ENCODE measurements at places on chromosomes 6 and 20.

DNA sequence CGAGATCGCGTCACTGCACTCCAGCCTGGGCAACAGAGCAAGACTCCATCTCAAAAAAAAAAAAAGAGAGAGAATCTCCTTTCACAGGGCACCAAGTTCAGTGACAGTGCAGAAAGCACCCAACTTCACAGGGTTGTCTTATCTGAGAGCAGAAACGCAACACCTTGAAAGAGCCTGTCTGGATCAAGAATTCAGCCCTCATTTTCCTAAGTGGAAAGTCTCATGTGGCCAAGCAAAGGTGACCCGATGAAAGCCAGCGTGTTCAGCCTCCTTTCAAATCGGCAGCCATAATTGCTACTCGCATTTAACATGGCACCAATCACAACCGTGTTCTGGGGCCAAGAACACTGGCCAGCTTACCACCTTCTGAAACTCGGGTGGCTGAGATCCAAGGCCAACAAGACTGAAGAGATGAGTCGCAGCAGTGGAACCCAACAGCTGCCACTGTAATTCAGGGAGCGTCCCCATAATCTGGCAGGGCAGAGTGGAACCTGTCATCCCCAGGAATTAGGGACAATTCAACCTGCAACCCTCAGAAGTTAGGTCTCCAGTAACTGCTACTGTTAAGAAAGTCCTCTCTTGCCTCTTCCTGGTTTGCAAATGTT, 536.7 kb upstream of the JARID2 start:
- DNase-seq: no peak

DNA sequence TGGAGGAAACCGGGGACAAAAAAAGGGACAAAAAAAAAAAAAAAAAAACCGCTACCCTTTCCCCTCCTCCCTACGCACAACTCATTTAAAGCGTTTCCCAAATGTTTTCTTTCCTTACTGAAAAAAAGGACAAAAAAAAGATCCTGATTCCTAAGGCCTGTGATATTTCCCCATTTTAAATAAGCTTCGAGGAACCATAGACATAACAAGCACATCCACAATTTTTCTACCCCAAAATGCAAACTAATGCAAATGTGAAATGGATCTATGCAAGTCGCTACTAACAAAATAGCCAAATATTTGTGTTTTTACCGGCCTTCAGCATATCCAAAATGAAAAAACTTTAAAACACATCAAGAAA, 1.4 kb upstream of the ZNF217 start:
- DNase-seq: no peak

GRCh38 chr20:49578436-49578835, 10.5 kb upstream of the PTGIS start:
- no peak for DNase-seq

- DNase-seq: no peak
Measured at GRCh38 chr20:63897978-63898561, 3.1 kb downstream of the DNAJC5 start.

GRCh38 chr6:75109765-75110164, 96.1 kb downstream of the COL12A1 start:
- DNase-seq: no peak

DNA sequence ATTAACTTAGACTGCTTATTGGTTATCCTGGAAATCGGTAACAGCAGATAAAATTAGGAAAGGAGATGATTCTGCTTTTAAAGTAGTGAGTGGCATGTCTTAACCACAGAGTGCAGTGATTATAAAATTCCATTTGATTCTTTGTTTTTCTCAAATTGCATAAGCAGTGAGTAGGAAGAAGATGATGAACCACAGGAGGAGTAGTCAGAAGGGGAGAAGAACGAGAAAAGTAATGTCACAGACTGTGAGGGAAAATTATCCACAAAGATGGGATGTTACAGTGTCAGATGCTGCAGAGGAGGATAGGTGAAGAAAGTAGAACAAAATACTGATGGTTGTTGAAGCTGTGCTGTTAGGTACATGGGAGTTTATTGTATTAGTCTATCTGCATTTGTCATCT, 63.0 kb downstream of the ITCH start:
- no peak for DNase-seq

GRCh38 chr6:108673153-108673552, 112.4 kb downstream of the FOXO3 start:
- no peak for DNase-seq

GRCh38 chr6:31906122-31906521, 4.2 kb upstream of the ZBTB12 start:
- no peak for DNase-seq

GRCh38 chr6:76584121-76584520, 511.7 kb upstream of the IMPG1 start:
- DNase-seq: no peak

GRCh38 chr6:79239536-79240168, 5.2 kb upstream of the HMGN3 start:
- no peak for DNase-seq

DNA sequence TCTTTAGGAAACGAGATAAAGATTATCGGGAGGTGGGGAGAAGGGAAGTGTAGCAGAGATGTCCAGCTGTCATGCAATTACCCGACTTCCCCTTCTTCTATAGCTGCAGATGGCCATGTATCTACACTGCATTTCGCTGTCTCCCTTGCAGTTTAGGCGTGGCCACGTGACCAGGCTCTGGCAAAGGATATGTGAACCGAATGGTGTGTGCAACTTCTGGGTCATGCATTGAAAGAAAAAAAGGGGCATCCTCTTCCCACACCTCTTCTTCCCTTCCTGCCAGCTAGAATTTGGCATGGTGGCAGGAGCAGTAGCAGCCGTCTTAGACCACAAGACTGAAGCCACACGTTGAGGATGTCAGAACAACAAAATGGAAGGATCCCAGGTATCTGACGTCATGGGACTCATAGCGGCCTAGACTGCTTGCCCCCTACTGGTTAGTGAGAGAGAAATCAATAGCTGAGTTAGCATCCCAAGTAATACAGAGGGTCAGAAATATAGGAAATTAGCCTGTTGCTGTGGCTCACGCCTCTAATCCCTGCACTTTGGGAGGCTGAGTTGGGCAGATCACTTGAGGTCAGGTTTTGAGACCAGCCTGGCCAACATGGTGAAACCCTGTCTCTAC, 32.8 kb downstream of the TCF15 start:
- DNase-seq: no peak

GRCh38 chr6:47335466-47335865, 25.8 kb upstream of the TNFRSF21 start:
- DNase-seq: no peak

GRCh38 chr6:44072959-44073611, 54.2 kb downstream of the MRPL14 start:
- DNase-seq: peak; percentile 93

DNA sequence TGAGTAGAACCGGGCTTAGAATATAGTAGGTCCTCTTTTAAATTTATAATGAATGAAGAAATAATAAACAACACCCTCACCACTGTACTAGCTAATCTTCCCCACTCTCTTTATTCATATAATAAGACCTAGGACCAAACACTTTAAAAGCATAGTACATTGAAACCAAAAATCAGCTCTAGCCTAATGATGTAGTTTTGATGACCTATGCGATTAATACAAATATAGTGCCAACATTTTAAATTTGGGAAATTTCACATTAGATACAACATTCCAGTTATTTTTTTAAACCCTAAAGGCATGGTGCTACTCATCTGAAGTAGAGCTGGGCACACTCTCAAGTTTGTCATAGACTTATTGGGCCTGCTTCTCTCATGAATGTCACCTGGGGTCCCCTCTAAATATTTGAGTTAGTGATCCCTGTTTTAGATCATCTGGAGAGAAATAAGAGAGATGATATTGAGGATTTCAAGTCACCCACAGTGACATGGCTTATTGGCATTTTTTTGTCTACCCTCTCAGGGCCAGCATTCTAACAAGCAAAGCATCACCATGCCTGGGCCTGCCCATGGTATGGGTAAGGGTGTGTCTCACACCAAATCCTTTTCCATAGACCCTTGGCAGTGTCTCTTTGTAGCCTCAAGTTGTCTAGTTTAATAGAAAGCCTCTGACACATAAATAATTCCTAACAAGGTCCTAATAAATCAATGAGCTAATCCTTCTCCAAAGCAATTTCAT, 319.8 kb downstream of the HIVEP2 start:
- DNase-seq: no peak

- no peak for DNase-seq
Measured at GRCh38 chr6:39925191-39925930, 8.9 kb downstream of the MOCS1 start.

DNA sequence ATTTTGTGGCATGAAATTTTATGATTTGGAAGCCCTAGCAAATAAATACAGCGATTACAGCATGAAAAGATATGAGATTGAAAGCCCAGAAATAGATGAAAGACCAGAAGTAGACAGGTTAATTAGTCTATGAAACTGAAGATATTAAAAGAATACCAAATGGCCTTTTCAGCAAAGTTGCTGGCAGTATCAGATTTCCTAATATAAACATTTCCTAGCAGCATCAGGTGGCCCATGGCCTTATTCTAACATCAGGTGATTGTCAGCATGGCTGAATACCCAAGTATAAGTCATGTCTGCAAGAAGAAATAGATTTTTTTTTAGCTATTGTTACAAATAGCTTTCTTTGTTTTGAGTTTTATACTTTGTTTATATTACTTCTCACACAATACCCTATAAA, 93.2 kb downstream of the CLVS2 start:
- DNase-seq: no peak

- DNase-seq: peak; percentile 70
Measured at GRCh38 chr20:6104493-6105188, 18.2 kb downstream of the FERMT1 start.

DNA sequence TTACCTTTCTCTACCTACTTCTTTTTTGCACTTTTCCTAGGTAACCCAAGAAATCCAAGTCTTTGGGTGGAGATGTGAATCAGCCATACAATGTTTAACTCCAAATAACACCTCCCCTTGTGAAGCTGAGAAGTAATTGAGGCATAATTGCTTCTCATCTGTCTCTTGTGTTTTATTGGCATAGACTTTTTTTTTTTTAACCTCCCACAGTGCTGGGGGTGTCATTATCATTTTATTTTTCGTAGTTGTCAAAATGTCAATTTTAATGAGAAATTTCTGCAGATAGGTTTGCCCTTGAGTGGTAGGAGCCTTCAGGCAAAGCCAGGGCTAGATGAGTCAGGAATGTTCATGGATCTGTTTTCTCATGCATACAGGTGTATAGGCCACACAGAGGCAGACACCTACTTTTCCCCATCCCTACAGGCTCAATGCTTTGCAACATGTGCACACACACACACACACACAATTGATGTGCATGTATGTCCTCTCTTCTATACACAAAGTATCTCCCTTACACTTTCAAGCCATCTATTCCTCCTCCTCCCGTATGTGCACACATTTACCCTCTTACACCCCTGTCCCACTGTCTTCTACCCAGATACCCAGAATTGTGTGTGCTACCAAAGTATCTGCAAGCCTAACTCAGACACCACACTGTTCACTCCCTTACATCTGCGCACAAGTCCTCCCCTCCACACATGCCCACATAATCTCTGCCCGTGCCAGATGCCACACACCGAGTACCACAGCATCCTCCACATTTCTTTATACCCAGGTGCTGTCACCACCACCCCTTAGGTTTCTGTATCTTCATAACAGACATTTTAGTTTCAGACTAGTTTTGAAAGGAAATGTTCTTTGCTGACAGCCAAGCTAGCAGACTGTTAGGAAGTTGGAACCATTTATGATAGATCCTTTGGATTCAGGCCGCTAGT, 22.0 kb downstream of the RALY start:
- no peak for DNase-seq

DNA sequence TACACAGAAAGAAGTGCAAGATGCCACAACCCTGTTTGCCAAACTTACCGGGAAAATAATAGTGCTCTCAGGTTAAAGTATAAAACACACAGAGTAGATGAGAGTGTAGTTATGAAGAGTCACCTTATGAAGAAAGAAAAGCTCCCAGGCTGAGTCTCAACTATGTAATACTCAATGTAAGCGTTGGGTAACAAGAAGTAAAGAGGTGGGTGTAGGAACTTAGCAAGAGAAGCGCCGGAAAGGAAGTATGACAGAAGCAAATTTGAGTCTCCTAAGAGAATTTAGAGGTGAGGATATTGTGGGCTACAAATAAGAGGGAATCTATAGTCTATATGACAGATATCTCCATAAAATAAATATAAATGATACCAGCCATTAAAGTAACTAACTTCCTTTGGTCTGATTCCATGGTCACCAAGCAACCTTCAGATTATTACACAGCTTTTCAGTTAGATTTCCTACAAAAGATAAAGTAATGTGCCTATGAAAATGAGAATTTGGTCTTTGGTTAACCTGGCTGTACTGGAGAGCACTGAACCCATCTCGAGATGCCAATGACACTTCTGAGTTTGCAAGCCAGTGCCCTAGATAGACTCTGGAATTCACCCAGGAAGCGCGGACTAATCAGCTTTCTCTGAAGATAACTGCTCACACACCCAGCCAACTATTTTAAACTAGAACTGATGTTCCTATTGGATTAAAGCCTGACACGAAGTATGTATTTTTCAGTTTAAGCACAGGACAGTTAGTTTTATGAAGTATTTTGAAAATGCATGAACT, 1.8 kb downstream of the TUBE1 start:
- no peak for DNase-seq

DNA sequence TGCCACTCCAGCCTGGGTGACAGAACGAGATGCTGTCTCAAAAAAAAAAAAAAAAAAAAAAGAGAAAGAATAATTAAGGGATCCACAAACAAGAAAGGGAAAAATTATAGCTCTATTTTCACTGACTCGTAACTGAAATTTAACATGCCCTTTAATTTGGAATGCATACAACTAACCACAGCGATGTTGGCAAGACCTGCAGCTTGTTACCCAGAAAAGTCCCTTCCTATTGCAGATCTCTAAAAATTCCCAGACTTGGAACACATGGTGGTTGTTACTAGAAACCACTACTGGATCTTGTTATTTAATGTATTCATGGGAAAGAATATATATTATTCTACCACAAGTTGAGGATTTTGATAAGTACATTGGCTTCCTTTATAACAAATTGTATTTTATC, 27.8 kb upstream of the SMIM28 start:
- peak; percentile 47 for DNase-seq

GRCh38 chr6:157091856-157092460, 231.4 kb downstream of the TMEM242 start:
- DNase-seq: no peak

- no peak for DNase-seq
Measured at GRCh38 chr6:52537001-52537753, 39.7 kb downstream of the TRAM2 start.

GRCh38 chr20:37808233-37809070, 94.5 kb upstream of the VSTM2L start:
- no peak for DNase-seq

- DNase-seq: no peak
Measured at GRCh38 chr6:106974336-106974998, at the start of gene CD24. CD24 (minus strand) TSS chr6:106974729; CDS start chr6:106974646, 83 bp downstream.

DNA sequence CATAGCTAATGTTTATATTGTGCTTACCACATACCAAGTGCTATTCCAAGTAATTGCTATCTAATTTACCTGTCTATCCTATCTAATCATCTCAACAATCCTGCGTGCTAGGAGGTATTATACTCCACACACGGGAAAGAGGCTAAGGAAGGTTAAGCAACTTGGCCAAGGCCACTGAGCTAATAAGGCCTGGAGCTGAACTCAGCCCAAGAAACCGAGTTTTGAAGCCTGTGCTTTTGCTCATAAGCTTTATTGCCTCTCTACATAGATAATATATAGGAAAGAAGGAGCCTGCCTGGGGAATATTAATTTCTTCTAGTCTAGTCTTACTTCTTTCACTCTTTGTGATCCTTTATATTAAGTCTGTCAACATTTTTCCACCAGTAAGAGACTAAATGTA, 67.8 kb upstream of the ADGRF4 start:
- no peak for DNase-seq

GRCh38 chr6:108961985-108962384, 113.8 kb downstream of the ARMC2 start:
- peak; percentile 20 for DNase-seq

GRCh38 chr6:136129365-136129764, 120.7 kb downstream of the MTFR2 start:
- no peak for DNase-seq
